ENCODE measurements at places on chromosomes 12 and 14.
A peak's percentile ranks its signal among the peaks of the same experiment; 100 is the strongest.

- no peak overlapping the region for H3K4me3 ChIP-seq
- H3K27me3 ChIP-seq = no peaks in the 10 kb centered on the region
- H3K36me3 ChIP-seq = no peaks in the 10 kb centered on the region
- peaks cover 11% of the 10 kb centered on the region for H3K4me1 ChIP-seq
- no peak for DNase-seq
These were observed 2.9 kb downstream of the DDX51 start for GRCh38 chr12:132140918-132141841.

- no peaks in the 10 kb centered on the region for H3K36me3 ChIP-seq
- DNase-seq = no peak
- no peak overlapping the region for H3K27ac ChIP-seq
- no peaks in the 10 kb centered on the region for H3K4me1 ChIP-seq
- no peak overlapping the region for H3K4me3 ChIP-seq
These were observed 54.1 kb upstream of the PIK3C2G start for GRCh38 chr12:18207266-18207665.

DNA sequence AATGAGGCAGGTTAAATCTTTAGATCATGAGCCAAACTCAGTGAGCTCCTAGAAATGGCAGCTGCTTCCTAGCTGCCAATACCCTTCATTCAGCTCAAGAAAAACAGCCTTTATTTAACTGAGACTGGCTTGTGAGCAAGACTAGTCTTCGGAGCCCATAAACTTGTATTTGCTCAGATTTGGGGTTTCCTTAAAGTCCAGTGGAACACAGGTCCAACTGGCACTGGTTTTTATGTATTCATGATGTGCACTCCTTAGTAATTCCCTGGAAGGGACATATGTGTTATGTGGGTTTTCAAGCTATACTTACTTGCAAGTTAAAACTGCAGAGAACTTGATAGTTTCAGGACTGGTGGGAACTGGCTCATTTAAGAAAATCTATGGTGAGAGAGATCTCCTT, 380.1 kb upstream of the TMEM132C start:
- no peak overlapping the region for H3K4me3 ChIP-seq
- no peaks in the 10 kb centered on the region for H3K27me3 ChIP-seq
- H3K36me3 ChIP-seq = no peaks in the 10 kb centered on the region
- no peak overlapping the region for H3K27ac ChIP-seq
- no peak for DNase-seq

- no peaks in the 10 kb centered on the region for H3K27me3 ChIP-seq
- DNase-seq = no peak
- H3K4me1 ChIP-seq = peaks cover 4% of the 10 kb centered on the region
- H3K27ac ChIP-seq = peak overlapping the region; percentile 36
These were observed 121.5 kb upstream of the ATF7IP start for GRCh38 chr12:14243941-14244340.

GRCh38 chr12:15861404-15861803, 20.8 kb upstream of the STRAP start:
- no peaks in the 10 kb centered on the region for H3K27me3 ChIP-seq
- no peaks in the 10 kb centered on the region for H3K4me1 ChIP-seq
- H3K27ac ChIP-seq = no peak overlapping the region

DNA sequence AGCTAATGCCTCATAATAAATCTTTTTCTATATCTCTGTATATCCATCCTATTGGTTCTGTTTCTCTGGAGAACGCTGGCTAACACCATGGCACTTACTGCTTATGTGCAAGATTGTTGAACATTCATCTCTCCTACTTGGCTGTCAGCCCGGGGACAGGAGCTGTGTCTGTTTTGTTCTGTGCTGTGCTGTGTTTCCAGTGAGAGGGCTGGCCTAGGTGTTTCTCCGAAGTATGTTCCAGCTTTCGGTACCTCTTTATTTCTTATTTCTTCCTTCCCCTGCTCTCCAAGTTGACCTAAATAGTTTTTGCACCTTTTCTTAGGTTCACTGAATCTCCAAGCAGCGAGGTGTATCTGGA, 18.8 kb upstream of the NR4A1 start:
- H3K27ac ChIP-seq = peak overlapping the region; percentile 93
- H3K4me3 ChIP-seq = no peak overlapping the region
- no peaks in the 10 kb centered on the region for H3K36me3 ChIP-seq
- peaks cover 4% of the 10 kb centered on the region for H3K27me3 ChIP-seq
- peaks cover 10% of the 10 kb centered on the region for H3K4me1 ChIP-seq

GRCh38 chr14:101723061-101723595, 38.4 kb upstream of the PPP2R5C start:
- H3K36me3 ChIP-seq = no peaks in the 10 kb centered on the region
- no peaks in the 10 kb centered on the region for H3K4me1 ChIP-seq
- DNase-seq = no peak
- H3K27me3 ChIP-seq = no peaks in the 10 kb centered on the region

DNA sequence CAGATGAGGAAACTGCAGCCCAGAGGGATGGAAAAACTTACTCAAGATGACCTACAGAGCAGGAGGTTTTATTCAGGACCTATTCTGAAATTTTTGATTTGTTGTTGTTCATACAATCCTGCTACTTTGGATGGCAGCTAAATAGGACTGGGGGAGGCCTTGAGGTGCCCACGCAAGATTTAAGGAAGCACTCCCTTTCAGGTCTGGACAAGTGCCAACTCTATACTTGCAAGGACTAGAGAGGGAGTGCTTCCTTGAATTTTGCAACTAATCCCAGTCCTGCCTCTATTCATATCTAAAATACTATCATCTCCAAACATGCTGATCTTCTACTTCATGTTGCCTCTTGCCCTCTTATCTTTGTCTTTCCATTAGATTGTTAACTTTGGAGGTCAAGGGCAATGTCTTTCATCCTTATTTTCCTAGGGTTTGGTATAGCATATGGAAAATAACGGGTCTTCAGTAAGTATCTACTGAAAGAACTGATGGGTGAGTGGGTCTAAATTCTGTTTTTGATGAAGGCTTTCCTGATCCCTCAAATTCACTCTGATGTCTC, 28.6 kb upstream of the PPM1H start:
- no peak overlapping the region for H3K4me3 ChIP-seq
- peaks cover 6% of the 10 kb centered on the region for H3K4me1 ChIP-seq
- DNase-seq = no peak

- H3K27ac ChIP-seq = no peak overlapping the region
- no peak overlapping the region for H3K4me3 ChIP-seq
- peaks cover 3% of the 10 kb centered on the region for H3K4me1 ChIP-seq
- no peaks in the 10 kb centered on the region for H3K27me3 ChIP-seq
These were observed 182.7 kb downstream of the MYRFL start for GRCh38 chr12:70007687-70008086.

- H3K4me1 ChIP-seq = peaks cover 56% of the 10 kb centered on the region
- peak; percentile 69 for DNase-seq
- no peaks in the 10 kb centered on the region for H3K27me3 ChIP-seq
These were observed 25.1 kb downstream of the ACVR1B start for GRCh38 chr12:51976376-51977160.

GRCh38 chr14:98198385-98198784, 1073.6 kb downstream of the BCL11B start:
- DNase-seq = no peak
- H3K36me3 ChIP-seq = no peaks in the 10 kb centered on the region
- no peak overlapping the region for H3K4me3 ChIP-seq
- no peak overlapping the region for H3K27ac ChIP-seq

DNA sequence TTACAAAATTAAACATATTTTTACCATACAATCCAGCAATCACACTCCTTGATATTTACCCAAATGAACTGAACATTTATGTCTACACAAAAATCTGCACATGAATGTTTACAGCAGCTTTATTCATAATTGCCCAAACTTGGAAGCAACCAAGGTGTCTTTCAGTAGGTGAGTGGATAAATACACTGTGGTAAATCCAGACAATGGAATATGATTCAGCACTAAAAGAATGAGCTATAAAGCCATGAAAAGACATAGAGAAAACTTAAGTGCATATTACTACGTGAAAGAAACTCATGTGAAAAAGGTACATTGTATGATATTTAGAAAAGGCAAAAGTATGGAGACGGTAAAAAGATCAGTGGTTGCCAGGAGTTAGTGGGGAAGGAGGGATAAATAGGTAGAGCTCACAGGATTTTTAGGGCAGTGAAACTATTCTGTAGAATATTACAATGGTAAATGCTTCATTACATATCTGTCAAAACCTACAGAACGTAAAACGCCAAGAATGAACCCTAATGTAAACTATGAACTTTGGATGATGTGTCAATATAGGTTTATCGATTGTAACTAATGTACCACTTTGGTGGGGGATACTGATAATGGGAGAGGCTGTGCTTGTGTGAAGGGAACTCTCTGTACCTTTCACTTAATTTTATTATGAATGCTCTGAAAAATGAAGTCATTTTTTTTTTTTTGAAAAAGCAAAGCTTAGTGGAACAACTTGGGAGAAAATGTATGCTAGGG, 295.7 kb downstream of the CEP128 start:
- no peak for DNase-seq
- no peaks in the 10 kb centered on the region for H3K27me3 ChIP-seq
- no peaks in the 10 kb centered on the region for H3K36me3 ChIP-seq
- no peak overlapping the region for H3K4me3 ChIP-seq
- no peak overlapping the region for H3K27ac ChIP-seq
- no peaks in the 10 kb centered on the region for H3K4me1 ChIP-seq

- H3K4me3 ChIP-seq = no peak overlapping the region
- DNase-seq = peak; percentile 28
- H3K4me1 ChIP-seq = no peaks in the 10 kb centered on the region
These were observed 178.0 kb downstream of the RPAP3 start for GRCh38 chr12:47527816-47528215.

DNA sequence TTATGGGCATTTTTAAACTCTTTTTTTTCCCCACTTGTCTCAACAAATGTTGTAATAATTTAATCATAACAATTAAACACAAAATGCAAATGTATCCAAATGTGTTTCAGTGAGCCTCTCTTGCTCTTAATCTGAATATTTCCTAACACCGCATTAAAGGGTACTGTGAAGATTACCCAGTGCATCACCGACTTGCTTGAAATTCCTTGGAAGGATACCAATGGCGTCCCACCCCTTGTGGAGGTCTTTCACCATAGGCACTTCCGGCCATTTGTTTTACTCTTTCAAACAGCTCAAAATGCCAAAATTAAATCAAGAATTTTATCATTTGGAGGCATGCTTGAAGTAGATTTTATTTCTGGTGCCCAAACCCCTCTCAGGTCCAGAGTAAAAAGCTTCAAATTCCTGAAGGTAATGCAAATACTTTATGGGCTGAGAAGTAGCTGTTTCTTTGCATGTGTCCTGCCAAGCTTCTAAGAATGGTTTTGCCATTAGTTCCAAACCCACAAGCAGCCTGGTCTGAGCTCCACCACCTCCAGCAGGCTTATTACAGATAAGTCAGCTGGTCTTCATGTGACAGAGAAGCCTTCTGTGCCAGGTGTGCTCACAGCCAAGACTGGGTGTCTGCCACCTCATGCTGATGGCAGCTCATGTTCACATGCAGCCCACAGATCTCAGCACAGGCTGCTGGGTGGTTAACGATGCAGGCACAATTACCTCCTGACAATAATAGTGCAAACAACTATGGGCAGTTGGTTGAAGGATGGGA, 16.4 kb upstream of the NUDT4 start:
- DNase-seq = no peak
- no peaks in the 10 kb centered on the region for H3K4me1 ChIP-seq
- H3K4me3 ChIP-seq = no peak overlapping the region
- H3K27me3 ChIP-seq = no peaks in the 10 kb centered on the region

GRCh38 chr12:26823390-26823789, 9.6 kb downstream of the ITPR2 start:
- H3K4me1 ChIP-seq = no peaks in the 10 kb centered on the region
- H3K4me3 ChIP-seq = no peak overlapping the region
- H3K27me3 ChIP-seq = no peaks in the 10 kb centered on the region
- DNase-seq = no peak
- no peak overlapping the region for H3K27ac ChIP-seq
- no peaks in the 10 kb centered on the region for H3K36me3 ChIP-seq

DNA sequence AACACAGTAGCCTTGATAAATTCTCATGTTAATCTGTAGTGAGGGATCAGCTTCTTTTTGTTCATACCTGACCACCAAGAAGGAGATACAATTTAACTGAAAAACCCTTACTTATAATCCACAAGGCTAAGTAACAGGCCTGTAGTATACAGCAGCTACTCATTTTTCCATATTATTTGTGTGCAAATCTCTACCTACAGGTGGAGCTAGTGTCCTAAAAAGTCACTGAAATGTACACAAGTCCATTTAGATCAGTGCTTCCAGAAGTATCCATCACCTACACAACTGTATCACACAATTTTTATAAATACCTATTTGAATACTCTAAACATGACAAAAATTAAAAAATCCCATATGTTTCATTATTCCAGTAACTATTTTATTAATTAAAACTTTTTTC, 173.2 kb downstream of the SLC35F4 start:
- no peaks in the 10 kb centered on the region for H3K4me1 ChIP-seq
- no peaks in the 10 kb centered on the region for H3K27me3 ChIP-seq
- DNase-seq = peak; percentile 44
- no peaks in the 10 kb centered on the region for H3K36me3 ChIP-seq

DNA sequence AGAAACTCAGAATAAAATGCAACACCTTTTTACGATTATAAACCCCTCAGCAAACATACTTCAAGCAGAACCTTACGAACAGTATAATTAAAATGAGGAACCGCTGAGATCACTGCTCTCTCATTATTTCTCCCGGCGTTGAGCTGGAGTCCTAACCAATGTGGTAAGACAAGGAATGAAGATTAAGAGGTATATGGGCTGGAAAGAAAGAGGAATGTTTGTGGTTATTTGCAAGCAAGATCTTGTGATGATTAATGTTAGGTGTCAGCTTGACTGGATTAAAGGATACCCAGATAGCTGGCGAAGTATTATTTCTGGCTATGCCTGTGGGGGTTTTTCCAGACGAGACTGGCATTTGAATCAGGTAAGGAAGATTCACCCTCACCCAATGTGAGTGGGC, 10.3 kb upstream of the ZNF84 start:
- no peaks in the 10 kb centered on the region for H3K36me3 ChIP-seq
- H3K27ac ChIP-seq = no peak overlapping the region
- no peaks in the 10 kb centered on the region for H3K27me3 ChIP-seq
- H3K4me3 ChIP-seq = no peak overlapping the region

GRCh38 chr14:96279564-96279963, 23.6 kb downstream of the BDKRB1 start:
- no peak for DNase-seq
- no peaks in the 10 kb centered on the region for H3K27me3 ChIP-seq
- H3K4me3 ChIP-seq = no peak overlapping the region
- H3K27ac ChIP-seq = no peak overlapping the region
- peaks cover 16% of the 10 kb centered on the region for H3K4me1 ChIP-seq

- H3K4me1 ChIP-seq = no peaks in the 10 kb centered on the region
- no peak overlapping the region for H3K4me3 ChIP-seq
- H3K27ac ChIP-seq = no peak overlapping the region
- H3K27me3 ChIP-seq = peaks cover 3% of the 10 kb centered on the region
- DNase-seq = no peak
- no peaks in the 10 kb centered on the region for H3K36me3 ChIP-seq
These were observed 268.2 kb downstream of the SNAPC1 start for GRCh38 chr14:62030387-62030786.

- no peaks in the 10 kb centered on the region for H3K4me1 ChIP-seq
- no peak for DNase-seq
- H3K4me3 ChIP-seq = no peak overlapping the region
- H3K27ac ChIP-seq = no peak overlapping the region
These were observed 44.2 kb downstream of the OTOGL start for GRCh38 chr12:80143537-80143936.

GRCh38 chr12:125092872-125093680, 27.8 kb downstream of the AACS start:
- peaks cover 12% of the 10 kb centered on the region for H3K4me1 ChIP-seq
- peak; percentile 78 for DNase-seq
- H3K27me3 ChIP-seq = no peaks in the 10 kb centered on the region
- H3K27ac ChIP-seq = peak overlapping the region; percentile 89

- H3K4me3 ChIP-seq = no peak overlapping the region
- DNase-seq = peak; percentile 52
- H3K27ac ChIP-seq = peak overlapping the region; percentile 94
- no peaks in the 10 kb centered on the region for H3K27me3 ChIP-seq
- H3K4me1 ChIP-seq = peaks cover 72% of the 10 kb centered on the region
These were observed 27.8 kb upstream of the PNMA1 start for GRCh38 chr14:73741876-73742519.
